ENCODE measurements at places on chromosomes 3 and 15.

DNA sequence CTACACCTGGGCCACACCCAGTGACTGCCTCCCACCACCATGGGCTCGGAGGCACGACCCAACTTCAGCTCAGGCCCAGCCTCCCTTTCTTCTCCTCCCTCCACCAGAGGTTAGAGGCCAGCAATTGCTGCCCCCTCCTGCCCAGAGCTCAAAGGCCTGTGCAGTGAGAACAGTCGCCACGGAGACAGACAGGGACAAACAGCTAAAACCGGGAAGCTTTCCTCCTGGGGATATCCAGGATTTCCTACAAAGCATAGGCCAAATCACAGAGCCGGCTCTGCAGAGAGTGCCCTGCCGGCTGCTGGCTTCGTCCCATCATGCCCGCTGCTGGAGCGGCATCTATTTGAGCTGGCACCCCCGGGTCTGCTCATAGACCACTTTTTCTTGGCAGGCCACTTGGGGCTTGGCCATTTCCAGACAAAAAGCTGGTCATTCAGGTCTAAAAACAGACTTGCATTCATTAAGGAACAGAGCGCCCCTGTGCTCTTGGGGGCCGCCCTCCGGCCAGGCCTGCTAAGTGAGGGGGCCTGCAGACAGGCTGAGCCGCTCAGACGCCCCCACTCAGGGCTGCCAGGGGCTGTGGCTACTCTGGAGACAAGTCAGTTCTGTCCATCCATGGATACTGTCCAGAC lies 17.5 kb downstream of the GRAMD2A start:
- DNase-seq, result no peak

- no peak for DNase-seq
Measured at GRCh38 chr3:197149-197827, 725 bp downstream of the CHL1 start.

GRCh38 chr3:16400106-16400931 lies 113.2 kb downstream of the RFTN1 start:
- DNase-seq, result no peak

GRCh38 chr3:196281962-196282361 lies 5.6 kb downstream of the PCYT1A start:
- DNase-seq, result no peak

GRCh38 chr3:18483226-18483625 lies 58.1 kb upstream of the SATB1 start:
- DNase-seq, result no peak

- no peak for DNase-seq
Measured at GRCh38 chr3:111076732-111077131, 5.1 kb downstream of the NECTIN3 start.

DNA sequence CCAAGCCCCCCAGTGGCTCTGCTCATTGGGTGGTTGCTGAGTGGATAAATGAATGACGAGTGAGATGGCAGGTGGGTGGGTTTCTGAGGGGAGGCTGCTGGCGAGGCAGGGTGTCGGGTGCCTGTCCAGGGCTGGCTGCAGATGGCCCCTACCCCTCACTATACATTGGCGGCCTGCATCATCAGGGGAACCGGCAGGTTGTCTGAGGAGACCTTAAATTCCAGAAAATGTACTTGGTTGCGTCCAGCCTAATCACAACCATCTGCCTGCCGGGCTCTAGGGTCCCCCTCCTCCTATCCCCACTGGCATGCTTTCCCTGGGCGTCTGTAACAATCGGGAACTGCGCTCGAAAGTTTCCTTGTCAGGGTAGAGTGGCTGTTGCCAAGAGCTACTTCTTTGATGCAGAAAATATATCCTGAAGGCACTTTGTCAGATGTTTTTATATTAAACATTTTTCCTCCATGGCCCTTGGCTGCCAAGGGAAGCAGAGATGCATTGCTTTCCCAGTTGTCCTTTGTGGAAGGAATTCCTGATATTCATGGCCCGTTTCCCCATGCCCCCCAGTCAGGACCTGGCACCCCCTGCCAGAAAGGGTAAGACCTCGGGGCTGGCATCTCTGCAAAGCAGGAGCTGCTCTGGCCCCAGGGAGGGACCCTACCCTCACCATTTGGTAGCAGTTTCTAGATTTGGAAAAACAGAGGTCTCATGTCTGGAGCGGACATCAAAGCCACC lies 22.9 kb downstream of the SMAD6 start:
- no peak for DNase-seq

DNA sequence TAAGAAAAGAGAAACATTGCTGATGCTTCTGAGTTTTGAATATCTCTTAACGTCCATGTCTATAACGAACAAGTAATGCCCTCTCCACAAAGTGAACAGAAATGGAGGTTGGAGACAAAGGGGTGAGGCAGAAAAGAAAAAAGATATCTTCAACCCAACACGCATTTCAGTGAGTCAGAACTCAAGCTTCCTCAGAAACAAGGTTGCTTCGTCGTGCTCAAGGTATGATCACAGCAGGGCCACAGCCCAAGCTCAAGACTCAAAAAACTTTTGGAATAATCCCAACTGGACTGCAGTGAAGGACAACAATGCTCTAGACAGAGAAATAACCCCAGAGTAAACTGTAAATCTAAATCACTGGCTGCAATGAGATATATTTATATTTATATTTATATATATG lies 18.9 kb downstream of the WNT5A start:
- no peak for DNase-seq

DNA sequence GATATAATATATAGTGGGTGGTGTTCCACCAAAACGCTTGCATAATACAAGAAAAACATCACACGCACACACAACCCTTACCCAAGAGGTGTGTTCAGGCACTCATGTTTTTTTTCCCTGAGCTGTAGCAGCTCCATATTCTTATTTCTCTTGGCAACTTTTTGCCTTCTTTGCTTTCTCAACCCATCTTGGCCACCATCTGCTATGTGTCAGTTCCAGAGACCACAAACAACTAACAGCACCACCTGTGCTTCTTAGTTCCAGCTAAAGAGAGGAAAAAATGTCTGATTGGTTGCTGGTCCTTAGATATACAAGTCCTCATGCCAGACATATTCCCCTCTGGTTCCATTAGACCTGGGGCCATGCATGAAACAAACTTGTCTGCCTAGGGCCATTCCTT lies 11.9 kb downstream of the ACTC1 start:
- no peak for DNase-seq

DNA sequence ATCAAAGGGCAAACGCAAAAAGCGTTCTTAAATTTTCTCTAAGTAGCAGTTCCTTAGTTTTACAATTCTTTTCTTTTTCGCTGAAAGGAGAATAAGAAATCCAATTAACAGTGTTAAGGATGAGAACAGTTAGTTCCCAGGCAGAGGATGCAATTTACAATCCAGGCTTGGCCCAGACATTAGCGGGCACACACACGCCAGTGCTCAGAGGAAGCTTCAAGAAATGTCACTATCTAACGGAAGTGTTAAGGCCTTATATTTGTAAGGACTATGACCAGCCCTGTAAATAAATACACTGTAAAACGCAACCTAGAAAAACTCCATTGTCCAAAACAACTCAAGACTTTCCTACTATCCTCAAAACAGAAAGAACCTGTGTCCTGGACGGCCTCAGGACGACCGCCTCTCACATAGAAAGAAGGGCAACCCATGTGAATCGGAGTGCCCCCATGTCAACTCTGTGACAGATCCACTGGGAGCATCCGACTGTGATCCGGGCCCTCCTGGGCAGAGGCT lies 1.3 kb downstream of the ACAP2 start:
- no peak for DNase-seq

Data from NCI-H460 (cell line).